ENCODE measurements at places on chromosomes 12 and 14.

DNA sequence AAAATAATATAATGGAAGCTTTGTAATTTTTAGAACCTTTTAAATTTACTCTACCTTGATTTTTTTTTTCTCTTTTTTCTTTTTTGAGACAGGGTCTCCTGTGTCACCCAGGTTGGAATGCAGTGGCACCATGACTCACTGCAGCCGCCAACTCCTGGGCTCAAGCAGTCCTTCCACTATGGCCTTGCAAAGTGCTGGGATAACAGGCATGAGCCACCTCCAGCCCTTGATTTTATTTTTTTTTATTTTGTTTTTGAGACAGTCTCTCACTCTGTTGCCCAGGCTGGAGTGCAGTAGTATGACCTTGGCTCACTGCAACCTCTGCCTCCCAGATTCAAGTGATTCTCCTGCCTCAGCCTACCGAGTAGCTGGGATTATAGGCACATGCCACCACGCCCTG lies 65.3 kb upstream of the TRAF3 start:
- no peak for DNase-seq

- DNase-seq: no peak
These were observed 322.9 kb downstream of the BCL11B start for GRCh38 chr14:98949051-98949450.

DNA sequence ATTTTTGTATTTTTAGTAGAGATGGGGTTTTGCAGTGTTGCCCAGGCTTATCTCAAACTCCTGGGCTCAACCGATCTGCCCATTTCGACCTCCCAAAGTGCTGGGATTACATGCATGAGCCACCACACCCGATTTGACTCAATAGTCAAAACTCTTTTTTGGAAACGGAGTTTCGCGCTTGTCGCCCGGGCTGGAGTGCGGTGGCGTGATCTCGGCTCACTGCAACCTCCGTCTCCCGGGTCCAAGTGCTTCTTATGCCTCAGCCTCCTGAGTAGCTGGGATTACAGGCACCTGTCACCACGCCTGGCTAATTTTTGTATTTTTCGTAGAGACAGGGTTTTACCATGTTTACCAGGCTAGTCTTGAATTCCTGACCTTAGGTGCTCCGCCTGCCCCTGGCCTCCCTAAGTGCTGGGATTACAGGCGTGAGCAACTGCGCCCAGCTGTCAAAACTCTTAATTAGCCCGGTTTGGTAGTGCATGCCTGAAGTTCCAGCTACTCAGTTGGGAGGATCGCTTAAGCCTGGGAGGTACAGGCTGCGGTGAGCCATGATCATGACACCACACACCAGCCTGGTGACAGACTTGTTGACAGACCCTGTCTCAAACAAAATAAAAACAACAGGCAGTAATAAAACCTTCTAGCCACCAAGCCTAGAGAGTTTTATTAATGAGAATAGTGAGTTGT lies 12.4 kb downstream of the MED21 start:
- DNase-seq: no peak

DNA sequence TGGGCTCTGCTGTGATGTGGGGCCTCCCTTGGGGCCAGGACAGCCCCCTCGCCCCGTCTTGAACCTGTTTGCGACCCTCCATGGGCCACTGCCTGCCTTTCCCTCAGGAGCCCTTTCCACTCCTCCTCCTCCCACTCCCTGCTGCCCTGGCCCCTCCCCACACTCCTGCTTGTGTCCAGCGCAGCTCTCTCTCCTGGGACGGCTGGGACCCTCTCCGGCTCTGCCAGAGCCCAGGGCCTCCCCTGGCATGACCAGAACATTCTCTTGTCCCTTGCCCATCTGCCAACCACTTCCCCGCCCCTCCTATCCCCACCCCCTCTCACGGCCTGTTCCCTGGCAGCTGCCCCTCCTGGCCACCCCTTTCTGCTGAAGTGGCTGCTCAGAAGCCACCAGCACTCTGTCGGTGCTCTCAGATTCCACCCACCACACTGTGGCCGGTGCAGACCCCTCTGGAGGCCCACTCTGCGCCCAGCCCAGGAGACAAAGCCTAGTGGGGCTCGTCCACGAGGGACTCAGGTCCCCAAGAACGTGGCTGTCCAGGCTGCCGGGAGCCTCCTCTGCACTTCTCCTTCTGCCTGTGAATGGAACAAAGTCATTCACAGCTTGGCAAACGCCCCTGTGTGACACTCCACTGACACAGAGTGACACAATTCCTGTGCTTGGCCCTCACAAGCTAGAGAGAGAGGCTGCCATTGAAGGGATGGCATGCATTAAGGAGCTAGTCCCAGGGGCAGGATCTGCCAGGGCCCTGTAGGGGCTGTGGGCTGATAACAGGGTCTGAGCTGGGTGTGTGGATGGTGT lies 1.4 kb downstream of the ASPG start:
- DNase-seq: no peak

DNA sequence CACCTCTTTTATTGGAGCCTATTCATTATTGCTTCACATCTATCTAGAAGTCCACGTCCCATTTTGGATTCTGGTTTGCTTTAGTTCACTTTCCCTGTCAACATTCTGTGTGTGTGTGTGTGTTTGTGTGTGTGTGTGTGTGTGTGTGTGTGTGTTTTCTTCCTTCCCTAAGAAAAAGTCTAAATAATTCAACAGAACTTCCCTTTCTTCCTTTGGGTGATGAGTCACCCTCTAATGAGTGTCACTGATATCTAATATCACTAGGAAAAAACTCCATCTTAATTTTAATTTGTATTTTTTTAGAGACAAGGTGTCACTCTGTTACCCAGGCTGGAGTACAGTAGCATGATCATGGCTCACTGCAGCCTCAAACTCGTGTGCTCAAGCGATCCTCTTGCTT lies 234.2 kb downstream of the TTC8 start:
- no peak for DNase-seq

- no peak for DNase-seq
These were observed 8.9 kb upstream of the RNF212B start for GRCh38 chr14:23228812-23229211.

DNA sequence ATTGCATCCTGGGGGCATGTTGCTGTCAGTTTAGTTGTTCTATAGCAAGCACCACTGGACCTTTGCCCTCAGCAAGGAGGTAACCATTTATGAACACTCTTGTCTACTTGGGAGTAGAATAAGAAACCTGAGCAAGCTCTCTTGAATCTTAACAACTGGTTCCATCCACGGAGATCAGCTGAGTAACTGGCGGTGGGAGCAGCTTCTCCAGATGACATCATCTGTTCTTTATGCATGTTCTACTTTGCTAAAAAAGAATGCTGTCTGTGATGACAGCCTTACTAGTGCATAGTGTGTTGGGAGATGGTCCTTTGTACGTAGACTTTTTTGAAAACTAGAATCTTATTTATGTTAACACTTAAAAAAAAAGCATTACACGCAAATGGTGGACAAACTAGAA lies 17.7 kb downstream of the SLC4A8 start:
- no peak for DNase-seq

GRCh38 chr12:41917938-41918341 lies 226.7 kb downstream of the GXYLT1 start:
- DNase-seq: no peak

- DNase-seq: no peak
These were observed 69.8 kb downstream of the NCOR2 start for GRCh38 chr12:124497658-124498057.
